Fibroblast of gingiva (primary cell): ENCODE measurements at places on chromosomes 5 and 9.
A peak's percentile ranks its signal among the peaks of the same experiment; 100 is the strongest.

GRCh38 chr5:158899792-158900191 lies 199.9 kb downstream of the EBF1 start:
- DNase-seq, result peak; percentile 80

DNA sequence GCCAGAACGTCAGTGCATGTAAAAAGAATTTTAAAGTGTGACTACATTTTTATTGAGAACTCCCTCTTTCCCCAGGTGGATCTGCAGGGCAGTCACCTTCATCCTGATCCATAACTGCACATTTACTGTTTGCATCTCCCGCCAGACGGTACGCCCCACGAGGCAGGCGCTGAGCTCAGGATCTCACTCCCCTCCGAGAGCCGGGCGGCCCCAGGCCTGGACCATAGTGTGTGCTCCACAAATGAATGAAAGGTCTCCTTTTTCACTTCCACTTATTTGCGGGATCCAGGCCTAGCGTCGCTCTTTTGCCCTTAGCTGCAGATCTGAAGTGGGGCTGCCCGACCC lies 378 bp downstream of the DROSHA start:
- DNase-seq, result no peak

GRCh38 chr5:180900178-180900577 lies 1.2 kb downstream of the BTNL8 start:
- DNase-seq, result no peak

GRCh38 chr5:117454716-117455212 lies 880.1 kb upstream of the SEMA6A start:
- no peak for DNase-seq

DNA sequence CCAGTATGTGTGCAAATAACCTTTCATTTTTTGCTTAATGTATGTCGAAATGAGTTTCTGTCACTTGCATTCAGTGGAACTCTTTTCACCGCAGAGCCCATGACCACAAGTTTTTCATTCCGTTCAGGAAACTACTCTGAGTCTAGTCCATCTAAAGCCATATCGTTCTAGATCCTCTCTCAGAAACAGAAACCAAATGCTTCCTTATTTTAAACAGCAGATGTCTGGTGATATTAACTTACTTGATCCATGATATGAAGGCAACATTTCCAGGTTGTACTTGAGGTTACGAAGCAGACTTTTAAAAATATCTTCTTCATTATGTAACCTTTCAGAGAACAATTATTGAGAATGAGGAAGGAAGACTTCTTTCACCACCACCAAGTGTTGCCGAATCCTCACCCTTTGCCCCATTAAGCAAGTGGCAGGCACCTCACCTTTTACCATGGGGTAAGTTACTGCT lies 72.4 kb upstream of the GNAQ start:
- no peak for DNase-seq

DNA sequence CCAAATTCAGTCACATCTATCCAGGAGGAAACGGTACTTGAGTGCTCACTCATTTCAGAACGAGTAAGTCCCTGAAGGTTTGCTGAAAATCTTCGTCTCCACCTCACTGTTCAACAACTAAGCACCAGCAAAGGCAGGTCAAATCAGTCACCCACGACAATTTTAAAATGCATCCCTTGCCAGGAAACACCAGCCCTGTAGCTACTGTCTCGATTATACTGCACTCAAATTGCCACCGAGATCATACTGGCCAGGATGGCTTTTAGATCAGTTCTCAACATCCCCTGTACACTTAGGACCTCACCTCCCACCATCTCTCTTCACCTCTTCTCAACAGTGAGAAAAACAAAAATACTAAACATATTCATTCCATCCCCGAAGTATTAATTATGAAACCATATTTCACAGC lies 298.6 kb downstream of the AGTPBP1 start:
- no peak for DNase-seq
